ENCODE measurements at places on chromosomes 4 and X.

- H3K36me3 ChIP-seq: no peaks in the 10 kb centered on the region
- no peak overlapping the region for H3K27ac ChIP-seq
- H3K27me3 ChIP-seq: no peaks in the 10 kb centered on the region
Observed at GRCh38 chr4:63814171-63814964, 594.9 kb downstream of the TECRL start.

DNA sequence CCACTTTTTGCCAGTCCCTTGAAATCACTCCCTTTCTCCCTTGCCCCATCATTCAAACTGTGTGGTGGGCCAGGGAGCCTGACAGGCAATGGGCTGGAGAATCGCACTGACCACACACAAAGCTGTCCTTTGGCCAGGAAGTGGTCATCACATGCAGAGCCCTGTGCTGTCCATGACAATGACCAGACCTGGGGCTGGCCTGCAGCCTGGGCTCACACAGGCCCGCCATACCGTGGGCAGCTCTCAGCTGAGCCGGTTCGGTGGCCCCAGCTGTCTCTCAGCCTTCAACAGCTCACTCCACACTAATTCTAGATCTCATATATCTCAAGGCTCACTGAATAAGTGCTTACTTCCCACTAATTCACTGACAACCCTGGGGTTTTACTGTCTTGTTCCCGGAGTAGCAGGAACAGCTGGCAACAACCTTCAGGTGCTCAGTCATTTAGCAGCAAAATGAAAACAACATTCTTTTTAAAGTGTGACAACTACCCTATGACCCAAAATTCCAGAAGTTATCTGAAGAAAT is 48.0 kb downstream of the USP46 start:
- no peak overlapping the region for H3K4me3 ChIP-seq
- no peak for DNase-seq
- no peak overlapping the region for H3K27ac ChIP-seq
- H3K36me3 ChIP-seq: peaks cover 7% of the 10 kb centered on the region

DNA sequence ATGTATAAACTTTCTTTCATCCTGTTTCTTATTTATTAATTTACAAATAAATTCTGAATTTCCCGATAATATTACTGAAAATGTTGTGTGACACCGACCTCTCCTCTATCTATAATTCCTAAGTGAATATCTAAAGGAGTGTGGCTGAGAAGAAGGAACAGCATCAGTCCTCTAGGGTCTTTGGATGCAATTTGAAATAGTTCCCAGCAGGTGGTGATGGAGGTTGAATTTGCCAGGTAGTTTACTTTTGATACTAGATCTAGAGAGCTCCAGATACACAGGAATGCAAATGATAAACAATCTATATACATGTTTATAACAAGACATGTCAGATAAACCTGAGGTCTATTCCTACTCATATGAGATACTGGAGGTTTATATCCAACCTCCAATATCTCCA is 305.4 kb downstream of the PCDH18 start:
- H3K36me3 ChIP-seq: no peaks in the 10 kb centered on the region
- no peak for DNase-seq
- no peak overlapping the region for H3K4me3 ChIP-seq
- H3K4me1 ChIP-seq: no peaks in the 10 kb centered on the region
- no peaks in the 10 kb centered on the region for H3K27me3 ChIP-seq
- H3K27ac ChIP-seq: no peak overlapping the region

DNA sequence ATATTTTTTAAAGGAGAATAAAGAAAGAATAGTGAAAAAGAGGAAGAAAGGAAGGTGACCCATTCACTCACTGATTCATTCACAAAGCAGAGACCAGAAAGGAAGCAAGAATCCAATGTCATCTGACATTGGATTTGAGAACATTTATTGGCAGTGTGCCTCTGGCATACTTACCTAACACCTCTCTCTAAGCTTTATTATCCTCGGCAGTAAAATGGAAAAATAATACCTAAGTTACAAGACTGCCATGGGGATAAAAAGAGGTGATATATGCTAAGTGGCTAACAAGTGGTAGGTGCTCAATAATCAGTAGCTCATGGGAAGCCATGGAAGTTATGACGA is 41.6 kb upstream of the PPARGC1A start:
- no peaks in the 10 kb centered on the region for H3K4me1 ChIP-seq
- H3K36me3 ChIP-seq: peaks cover 3% of the 10 kb centered on the region
- no peak overlapping the region for H3K4me3 ChIP-seq
- DNase-seq: no peak

GRCh38 chr4:37561803-37562207 is 124.4 kb downstream of the RELL1 start:
- H3K36me3 ChIP-seq: peaks cover 5% of the 10 kb centered on the region
- H3K4me1 ChIP-seq: no peaks in the 10 kb centered on the region
- no peak overlapping the region for H3K4me3 ChIP-seq
- DNase-seq: no peak

DNA sequence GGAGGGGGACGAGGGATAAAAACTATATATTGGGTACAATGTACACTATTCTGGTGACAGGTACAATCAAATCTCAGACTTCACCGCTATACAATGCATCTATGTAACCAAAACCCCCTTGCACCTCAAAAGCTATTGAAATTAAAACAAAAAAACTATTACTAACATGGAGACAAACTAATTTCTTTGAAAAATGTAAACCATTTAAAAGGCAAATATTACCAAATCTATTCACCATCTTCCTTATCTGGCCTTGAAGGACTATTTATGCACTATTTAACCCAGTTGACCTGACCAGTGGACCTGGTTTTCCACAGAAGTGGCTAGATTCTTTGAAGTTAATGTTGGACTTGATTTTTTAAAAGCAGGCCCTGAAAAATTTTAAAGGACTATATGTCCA is 212.3 kb upstream of the RPS6KA3 start:
- no peaks in the 10 kb centered on the region for H3K36me3 ChIP-seq
- no peaks in the 10 kb centered on the region for H3K4me1 ChIP-seq
- no peak overlapping the region for H3K4me3 ChIP-seq

- H3K4me3 ChIP-seq: no peak overlapping the region
- H3K4me1 ChIP-seq: no peaks in the 10 kb centered on the region
- no peak for DNase-seq
- H3K27me3 ChIP-seq: peaks cover 21% of the 10 kb centered on the region
- H3K36me3 ChIP-seq: no peaks in the 10 kb centered on the region
Observed at GRCh38 chr4:118557298-118557851, 127.8 kb upstream of the METTL14 start.

GRCh38 chrX:53237056-53237455 is 12.0 kb upstream of the KDM5C start:
- no peaks in the 10 kb centered on the region for H3K27me3 ChIP-seq
- no peaks in the 10 kb centered on the region for H3K4me1 ChIP-seq
- no peaks in the 10 kb centered on the region for H3K36me3 ChIP-seq
- H3K27ac ChIP-seq: no peak overlapping the region
- DNase-seq: no peak
- H3K4me3 ChIP-seq: no peak overlapping the region

GRCh38 chr4:79209081-79209480 is 116.8 kb downstream of the NAA11 start:
- no peak for DNase-seq
- H3K4me3 ChIP-seq: no peak overlapping the region
- H3K36me3 ChIP-seq: no peaks in the 10 kb centered on the region
- no peaks in the 10 kb centered on the region for H3K27me3 ChIP-seq
- no peak overlapping the region for H3K27ac ChIP-seq
- H3K4me1 ChIP-seq: no peaks in the 10 kb centered on the region

DNA sequence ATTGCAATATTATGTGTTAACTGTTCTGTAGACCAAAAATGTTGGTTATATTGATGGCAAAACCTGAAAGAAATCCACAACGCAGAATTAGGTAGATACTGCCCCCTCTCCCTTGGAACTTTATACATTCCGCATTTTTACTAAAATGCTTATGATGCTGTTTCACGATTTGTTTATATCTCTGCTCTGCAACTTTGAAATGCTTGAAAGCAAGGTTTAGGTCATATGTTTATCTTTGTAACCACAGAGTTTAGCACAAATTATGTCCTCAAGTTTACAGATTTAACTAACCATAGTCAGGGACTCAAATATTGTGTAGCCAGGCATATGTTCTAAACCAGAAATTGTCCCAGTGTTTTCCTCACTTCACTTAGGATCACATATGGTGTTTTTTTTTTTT is 66.1 kb upstream of the H2AZ1 start:
- H3K27me3 ChIP-seq: no peaks in the 10 kb centered on the region
- H3K36me3 ChIP-seq: no peaks in the 10 kb centered on the region
- H3K4me3 ChIP-seq: no peak overlapping the region
- H3K4me1 ChIP-seq: no peaks in the 10 kb centered on the region

DNA sequence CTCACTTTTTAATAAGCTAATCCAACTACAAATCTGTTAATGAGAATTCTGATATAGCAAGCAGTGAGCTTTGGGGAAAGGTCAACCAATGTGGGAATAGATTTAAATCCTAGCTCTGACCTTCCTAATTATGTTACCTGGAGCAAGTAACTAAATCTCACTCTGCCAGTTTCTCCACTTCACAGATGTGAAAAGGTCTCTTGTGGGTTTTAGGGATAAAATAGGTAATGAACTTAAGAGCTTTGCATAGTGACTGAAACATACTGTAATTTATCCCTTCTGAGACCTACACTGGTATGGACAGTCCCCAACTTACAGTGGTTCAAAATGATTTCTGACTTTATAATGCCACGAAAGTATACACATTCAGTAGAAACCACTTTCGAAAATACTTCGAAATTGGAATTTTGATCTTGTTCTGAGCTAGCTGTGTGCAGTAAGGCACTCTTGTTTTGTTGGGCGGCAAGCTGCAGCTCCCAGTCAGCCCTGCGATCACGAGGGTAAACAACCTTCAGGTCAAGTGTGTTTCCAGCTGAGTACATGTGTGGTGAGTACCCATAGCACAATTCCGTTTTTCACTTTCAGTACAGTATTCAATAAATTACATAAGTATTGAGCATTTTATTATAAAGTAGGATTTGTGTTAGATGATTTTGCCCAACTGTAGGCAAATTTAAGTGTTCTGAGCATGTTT is 93.7 kb downstream of the ADGRL3 start:
- no peak overlapping the region for H3K4me3 ChIP-seq
- H3K4me1 ChIP-seq: no peaks in the 10 kb centered on the region
- H3K27me3 ChIP-seq: no peaks in the 10 kb centered on the region

GRCh38 chr4:40058121-40058520 is 1.5 kb downstream of the N4BP2 start:
- H3K4me1 ChIP-seq: peaks cover 23% of the 10 kb centered on the region
- H3K36me3 ChIP-seq: peaks cover 22% of the 10 kb centered on the region
- no peaks in the 10 kb centered on the region for H3K27me3 ChIP-seq
- DNase-seq: no peak

DNA sequence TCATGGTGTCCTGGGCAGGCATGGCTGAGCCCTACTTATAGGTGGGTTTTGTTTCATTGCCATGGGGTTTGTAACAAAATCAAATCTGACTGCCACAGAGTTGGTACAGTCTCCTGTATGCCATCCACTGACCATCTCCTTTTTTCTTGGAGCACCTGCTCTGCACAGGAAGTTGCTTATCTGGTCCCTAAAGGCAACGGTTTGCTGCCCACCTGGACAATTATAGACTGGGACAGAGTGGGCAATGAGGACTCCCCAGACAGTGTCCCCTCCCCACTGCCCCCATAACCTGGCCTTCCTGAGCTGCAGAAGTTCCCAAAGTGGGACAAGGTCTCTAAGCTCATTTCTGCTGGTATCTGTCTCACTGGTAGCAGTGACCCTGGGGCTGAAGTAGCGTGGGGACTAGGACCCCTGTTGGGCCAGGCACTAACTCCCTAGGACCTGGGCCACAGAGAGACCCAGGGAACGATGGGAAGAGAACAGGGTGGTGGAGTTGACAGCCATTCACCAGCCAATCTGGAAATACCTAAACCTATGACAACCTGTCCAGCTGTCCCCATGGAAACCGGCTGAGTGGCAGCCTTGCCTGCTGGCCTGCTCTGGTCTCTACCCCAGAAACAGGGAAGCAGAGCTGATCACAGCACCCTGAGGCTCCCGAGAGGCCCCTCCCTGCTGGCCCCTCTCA is 64.7 kb downstream of the WFS1 start:
- no peak overlapping the region for H3K27ac ChIP-seq
- H3K27me3 ChIP-seq: peaks cover 6% of the 10 kb centered on the region
- DNase-seq: no peak
- peaks cover 36% of the 10 kb centered on the region for H3K4me1 ChIP-seq

DNA sequence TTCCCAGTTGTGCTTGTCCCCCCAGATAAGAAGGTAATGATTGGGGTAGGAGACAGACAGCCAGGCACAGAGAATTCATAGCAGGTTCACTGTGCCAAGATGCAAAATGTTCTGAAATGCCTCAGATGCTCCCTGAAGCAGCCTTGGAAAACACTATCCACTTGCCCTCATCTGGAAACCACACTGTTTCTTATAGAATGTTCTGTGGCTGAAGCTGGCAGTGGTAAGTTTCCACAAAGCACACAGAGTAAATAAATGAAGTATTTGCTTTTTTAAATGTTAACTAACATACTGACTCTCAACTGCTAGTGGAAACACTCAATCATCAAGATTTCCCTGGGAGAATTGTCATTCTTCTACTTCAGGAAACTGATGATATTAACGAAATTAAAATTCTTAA is 311.4 kb downstream of the PRDM5 start:
- no peaks in the 10 kb centered on the region for H3K27me3 ChIP-seq
- no peak overlapping the region for H3K4me3 ChIP-seq
- no peaks in the 10 kb centered on the region for H3K4me1 ChIP-seq
- DNase-seq: no peak
- H3K27ac ChIP-seq: no peak overlapping the region

DNA sequence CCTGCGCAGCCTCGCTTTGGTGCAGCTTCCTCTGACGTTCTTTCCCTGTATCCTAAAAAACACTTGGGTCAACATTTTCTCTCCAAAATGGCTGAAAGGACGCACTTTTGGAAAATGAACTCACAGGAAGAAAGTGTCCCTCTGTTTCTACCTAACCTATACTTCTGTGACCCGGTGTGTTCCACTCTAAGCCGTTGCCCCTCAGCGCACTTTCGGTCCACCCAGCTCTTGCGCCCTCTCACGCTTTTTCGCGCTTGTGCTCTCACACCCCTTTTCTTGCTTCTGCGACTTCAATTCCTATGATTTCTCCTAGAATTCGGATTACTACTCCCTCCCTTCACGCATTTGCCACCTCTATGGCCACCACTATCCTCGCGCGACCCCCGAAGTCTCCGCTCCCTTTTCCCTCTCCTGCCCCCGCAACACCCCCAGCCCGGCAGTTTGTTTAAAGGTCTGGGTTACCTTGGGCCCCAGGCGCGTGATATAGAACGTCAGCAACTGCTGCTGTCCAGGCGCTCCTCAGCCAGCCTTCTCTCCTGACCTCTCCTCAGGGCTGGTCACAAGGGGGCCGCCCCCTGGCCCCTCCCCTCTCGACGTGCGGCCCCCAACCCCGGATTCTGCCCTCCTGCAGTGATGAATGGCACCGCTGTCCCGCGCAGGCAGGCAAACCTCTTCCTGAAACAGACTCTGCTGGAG is at the start of gene USP51:
Gene USP51 (minus strand): TSS at position 535 of the 696 bp plus-strand sequence. CDS start 909 bp downstream, outside the sequence.
- H3K27ac ChIP-seq: peak within 1 kb of the TSS; percentile 90
- H3K27me3 ChIP-seq: no peaks in the 10 kb centered on the region
- H3K4me1 ChIP-seq: peaks cover 6% of the 10 kb centered on the region
- DNase-seq: no peak
- H3K4me3 ChIP-seq: peak within 1 kb of the TSS; percentile 92

- no peak overlapping the region for H3K4me3 ChIP-seq
- no peaks in the 10 kb centered on the region for H3K36me3 ChIP-seq
- no peaks in the 10 kb centered on the region for H3K27me3 ChIP-seq
- H3K4me1 ChIP-seq: no peaks in the 10 kb centered on the region
Observed at GRCh38 chr4:20612313-20612712, 87.9 kb upstream of the PACRGL start.
